ENCODE measurements at places on chromosomes 1 and 21.

DNA sequence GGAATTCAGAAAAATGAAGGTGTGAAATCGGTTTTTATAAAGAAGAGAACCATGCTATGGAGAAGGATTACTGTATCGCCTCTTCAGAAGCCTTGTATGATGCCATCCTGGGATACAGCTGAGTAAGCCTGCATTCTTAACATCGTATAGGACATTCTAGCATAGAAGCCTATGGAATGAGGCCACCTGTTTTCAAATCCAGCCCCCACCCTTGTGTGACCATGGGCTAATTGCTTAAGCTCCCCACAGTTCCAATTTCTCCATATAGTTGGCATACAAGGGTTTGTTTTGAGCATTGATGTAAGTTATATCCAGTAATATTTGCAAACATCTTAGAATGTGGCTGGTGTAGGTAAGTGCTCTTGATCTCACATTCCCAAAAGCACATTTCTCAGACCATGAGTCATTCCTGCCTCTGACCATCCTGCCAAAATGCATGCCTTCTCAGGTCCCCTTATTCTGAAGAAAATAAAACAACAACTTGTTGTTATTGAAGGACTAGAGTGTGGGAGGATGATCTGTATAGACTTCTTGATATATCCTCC, 1.5 kb downstream of the OR14A2 start:
- DNase-seq: no peak

GRCh38 chr1:210294999-210295745, 33.5 kb upstream of the HHAT start:
- DNase-seq: peak; percentile 73

DNA sequence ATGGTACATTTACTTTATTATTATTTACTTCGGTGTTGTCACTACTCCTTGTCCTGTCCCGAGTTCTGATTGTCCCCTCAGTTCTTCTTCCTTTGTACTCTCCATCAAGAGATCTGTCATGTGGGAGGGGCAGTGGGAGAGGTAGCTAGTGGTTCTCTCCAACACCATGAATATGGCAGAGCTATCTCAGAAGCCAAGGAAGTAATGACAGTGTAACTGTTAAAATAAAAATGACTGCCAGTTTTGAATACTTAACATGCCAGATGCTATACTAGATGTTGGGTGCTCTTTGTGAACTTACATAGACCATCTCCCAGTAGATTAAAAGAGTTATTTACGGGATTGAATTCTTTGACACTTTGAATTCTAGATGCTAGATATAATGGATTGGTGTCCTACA, 28.6 kb downstream of the IVNS1ABP start:
- no peak for DNase-seq

GRCh38 chr1:64107118-64107519, 96.3 kb upstream of the UBE2U start:
- DNase-seq: no peak

GRCh38 chr1:59434336-59434735, 137.4 kb downstream of the FGGY start:
- DNase-seq: peak; percentile 40

DNA sequence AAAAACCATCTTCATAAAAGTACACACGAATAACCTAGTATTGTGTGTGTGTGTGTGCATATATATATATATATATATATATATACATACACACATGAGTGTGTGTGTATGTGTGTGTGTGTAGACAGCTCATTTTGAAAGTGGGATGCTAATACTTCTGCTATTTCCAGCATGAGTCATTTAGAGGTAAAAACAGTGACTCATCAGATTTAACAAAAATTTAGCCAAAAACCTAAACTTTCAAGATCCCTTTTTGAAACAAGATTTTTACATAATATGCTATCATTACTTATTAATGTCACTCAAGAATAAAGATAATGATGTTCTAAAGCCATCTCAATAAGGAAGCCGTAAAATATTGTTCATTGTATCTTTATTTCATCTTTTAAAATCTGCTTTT, 35.6 kb upstream of the ADGRL4 start:
- peak; percentile 82 for DNase-seq

GRCh38 chr1:207867136-207868109, 43.5 kb downstream of the CD34 start:
- no peak for DNase-seq

GRCh38 chr1:172246521-172247390, 173.7 kb upstream of the C1orf105 start:
- DNase-seq: peak; percentile 63

DNA sequence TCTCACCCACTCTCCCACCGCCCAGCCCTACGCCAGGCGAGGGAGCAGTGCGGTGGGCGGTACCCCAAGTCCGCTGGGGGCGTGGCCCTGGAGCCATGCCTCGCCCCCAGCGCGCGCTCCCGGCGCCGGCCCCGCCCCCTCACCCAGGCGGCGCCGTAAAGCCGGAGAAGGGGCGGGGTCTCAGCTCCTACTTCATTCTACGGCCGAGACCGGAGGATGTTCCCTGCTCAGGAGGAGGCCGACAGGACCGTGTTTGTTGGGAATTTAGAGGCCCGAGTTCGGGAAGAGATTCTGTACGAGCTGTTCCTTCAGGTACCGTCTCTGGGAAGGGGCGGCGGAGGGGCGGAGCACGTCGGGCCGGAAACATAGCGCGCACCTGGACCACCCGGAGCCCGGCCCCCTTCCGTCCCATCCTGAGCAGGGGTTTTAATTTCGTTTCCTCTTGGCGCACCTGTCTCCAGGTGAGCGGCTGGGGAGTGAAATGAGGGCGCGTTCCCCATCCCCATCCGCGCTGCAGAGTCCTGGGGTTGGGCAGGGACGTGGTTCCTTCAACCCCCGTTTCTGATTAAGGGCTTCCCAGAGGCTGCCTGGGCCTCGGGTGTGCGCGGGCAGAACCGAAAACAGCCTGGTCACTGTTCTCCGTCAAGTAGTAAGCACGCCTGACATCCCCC, at the start of gene RBM11:
Gene RBM11 (plus strand): TSS at position 187 of the 671 bp plus-strand sequence. CDS start 30 bp downstream, at position 217.
- peak; percentile 23 for DNase-seq

DNA sequence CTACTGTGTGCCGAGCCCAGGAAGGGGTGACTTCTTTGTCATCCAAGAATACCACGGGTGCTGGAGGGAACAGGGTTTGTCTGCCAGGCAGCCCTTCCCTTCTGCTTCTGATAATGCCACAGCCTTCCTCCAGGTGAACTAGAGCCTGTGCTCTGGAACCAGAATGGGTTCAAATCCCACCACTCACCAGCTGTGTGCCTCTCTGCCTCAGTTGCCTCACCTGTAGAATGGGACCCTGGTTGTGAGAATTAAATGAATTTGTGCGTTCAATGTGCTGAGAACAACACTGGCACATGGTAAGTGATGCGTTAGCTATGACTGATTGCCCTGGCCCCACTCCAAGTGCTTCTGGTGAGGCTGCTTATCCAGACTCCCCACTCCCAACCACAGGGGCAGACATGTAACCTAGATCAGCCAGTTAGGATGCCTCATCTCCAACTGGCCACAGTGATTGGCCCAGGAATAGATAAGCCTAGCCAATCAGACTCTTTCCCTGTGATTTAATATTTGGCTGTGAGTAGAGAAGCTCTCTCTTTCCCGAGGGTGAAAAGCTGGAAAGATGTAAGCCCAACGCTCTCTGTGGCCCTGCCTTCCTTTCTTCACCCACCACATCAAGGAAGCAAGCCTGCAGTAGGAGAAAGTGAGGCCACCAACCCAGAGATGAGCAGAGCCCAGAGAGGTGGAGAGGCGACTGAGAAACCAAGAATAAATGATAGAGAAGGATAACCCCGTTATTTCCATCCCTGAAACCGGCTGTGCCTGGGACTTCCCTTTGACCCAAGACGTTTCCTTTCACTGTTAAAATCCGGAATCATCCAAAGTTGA, 20.8 kb upstream of the LAPTM5 start:
- peak; percentile 85 for DNase-seq

GRCh38 chr1:28258628-28259251, 578 bp upstream of the SESN2 start:
- DNase-seq: peak; percentile 37

GRCh38 chr1:222182641-222183040, 365.3 kb downstream of the HHIPL2 start:
- DNase-seq: peak; percentile 25

DNA sequence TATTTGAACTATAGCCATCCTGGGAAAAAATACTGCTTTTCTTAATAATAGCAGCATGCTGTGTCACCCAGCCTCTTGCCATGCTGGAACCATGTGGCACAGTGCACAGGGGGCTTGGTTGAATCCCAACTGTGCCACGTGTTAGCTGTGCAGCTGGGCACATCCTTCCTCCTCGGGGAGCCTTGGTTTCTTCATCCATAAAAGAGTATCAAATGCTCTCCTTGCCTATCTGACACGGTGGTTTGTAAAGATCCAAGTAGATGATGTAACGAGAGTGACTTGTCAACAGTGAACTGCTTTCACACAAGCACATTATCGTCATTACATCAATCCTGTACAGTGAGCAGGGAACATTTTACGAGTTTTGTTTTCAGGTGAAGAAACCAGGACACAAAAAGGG, 24.4 kb downstream of the VASH2 start:
- DNase-seq: no peak

GRCh38 chr1:186763107-186763506, 65.6 kb upstream of the PLA2G4A start:
- DNase-seq: peak; percentile 9

DNA sequence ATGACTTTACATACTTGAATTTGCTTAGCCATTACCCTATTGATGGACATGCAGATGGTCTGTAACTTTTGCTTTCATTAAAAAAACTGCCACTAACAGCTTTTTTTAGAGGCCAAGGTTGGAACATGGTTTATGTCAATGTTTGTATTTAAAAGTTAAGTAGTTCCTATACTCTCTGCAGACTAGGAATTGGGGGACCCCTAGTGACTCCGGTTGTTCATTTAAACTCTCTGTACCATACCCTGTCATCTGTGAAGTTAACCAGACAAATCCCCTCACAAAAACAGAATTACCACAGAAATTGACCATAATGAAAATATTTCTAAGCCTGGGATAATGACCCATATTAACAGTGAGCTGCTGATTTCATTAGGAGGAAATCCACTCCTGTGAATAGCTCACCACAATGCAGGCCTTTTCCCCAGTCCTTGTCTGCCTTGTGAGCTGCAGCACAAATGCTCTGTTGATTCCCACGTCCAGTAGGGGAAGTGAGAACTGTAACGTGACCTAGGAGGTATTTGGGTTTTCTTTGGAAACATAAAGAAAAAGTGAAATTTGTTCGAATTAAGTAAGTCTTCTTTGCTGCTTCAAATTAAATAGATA, 30.2 kb upstream of the CD101 start:
- no peak for DNase-seq

GRCh38 chr1:48588061-48588460, 116.1 kb upstream of the SPATA6 start:
- DNase-seq: no peak

DNA sequence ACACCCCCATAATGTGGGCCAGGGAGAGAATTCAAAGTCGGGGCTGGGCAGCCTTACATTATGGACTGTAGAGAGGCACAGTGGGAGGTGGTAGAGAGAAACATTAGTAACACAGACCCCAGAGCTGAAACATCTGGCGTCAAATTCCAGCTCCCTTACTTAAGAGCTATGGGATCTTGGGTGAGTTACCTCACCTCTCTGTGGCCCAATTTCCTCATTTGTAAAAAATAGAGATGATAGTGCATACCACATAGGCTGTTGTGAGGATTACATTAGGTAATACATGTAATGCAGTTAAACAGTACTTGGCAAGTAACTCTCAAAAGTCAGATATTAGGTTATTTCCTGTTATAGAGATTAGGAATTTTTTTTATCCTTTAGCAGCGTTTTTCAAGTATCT, 160.5 kb upstream of the KIAA0040 start:
- no peak for DNase-seq

- DNase-seq: no peak
Observed at GRCh38 chr1:247112479-247112781, 8.3 kb upstream of the ZNF669 start.

- peak; percentile 43 for DNase-seq
Observed at GRCh38 chr1:202807451-202807925, 733 bp downstream of the KDM5B start.

DNA sequence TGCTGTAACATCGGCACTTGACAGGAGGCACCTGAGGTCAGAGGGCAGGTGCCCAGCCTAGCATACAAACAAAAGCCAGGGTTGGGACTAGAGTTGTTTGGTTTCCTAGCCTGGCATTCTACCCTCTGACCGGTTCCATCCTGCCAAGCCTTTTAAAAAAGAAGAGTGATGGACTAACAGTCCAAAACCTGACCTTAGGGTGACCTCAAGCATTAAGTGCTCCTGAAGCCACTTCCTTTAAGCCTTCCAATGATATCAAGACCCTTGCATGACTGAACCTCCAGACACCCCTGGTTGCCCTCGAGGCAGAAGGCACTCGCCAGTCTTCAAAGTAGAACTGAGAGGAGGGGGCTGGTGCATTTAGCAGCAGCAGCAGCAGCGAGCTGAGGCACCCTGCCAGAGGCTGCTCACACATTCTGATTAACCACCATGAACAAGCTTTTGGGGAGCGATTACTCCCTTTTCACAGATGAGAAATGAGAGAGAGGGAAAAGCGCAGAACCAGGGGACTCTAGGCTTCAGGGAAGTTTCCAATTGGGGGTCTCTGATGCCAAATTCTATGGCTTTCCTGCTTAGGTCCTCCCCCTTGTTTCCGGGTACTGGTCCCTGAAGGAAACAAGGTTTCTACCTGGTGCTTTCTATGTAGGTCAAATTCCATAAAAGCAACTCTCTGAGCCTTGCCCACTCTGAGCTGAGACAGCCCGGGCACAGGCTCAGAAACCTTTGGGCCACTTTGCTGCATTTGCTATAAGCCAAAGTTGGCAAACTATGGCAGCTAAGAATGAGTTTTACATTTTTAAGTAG, 9.2 kb downstream of the SLC2A1 start:
- no peak for DNase-seq

DNA sequence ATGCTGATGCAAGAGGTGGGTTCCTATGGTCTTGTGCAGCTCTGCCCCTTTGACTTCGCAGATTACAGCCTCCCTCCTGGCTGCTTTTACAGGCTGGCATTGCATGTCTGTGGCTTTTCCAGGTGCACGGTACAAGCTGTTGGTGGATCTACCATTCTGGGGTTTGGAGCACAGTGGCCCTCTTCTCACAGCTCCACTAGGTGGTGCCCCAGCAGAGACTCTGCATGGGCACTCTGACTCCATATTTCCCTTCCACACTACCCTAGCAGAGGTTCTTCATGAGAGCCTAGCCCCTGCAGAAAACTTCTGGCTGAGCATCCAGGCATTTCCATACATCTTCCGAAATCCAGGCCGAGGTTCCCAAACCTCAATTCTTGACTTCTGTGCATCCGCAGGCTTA, 989.0 kb downstream of the PLA2G4A start:
- DNase-seq: no peak

All from fibroblast of skin of abdomen (primary cell).